Cardiac atrium fibroblast (primary cell): ENCODE measurements at places on chromosomes 1 and 21. TPM values are rescaled to one million over a fixed set of nuclear protein-coding genes. Genes with fewer than 3 reads are reported as not detected.

Gene C21orf58
- total RNA-seq, result 2.0 and 2.6 TPM in 2 replicates

Gene CITED4
- 7.2 and 14.9 TPM in 2 replicates for total RNA-seq

Gene ELAVL4
- total RNA-seq, result not detected in 2 replicates

Gene TAS1R3
- under 0.01 and 0.49 TPM in 2 replicates for total RNA-seq

Gene LCE1A
- not detected in 2 replicates for total RNA-seq

Gene ANKRD45
- not detected in 2 replicates for total RNA-seq

Gene PRAMEF18
- total RNA-seq, result not detected in 2 replicates

Gene CRYBG2
- not detected in 2 replicates for total RNA-seq

Gene KCNK1
- total RNA-seq, result 1.3 and 2.8 TPM in 2 replicates

Gene TTC39A
- total RNA-seq, result not detected in 2 replicates

Gene RASSF5
- total RNA-seq, result 1.1 and 6.8 TPM in 2 replicates

Gene PGLYRP4
- not detected in 2 replicates for total RNA-seq

Gene FALEC
- total RNA-seq, result not detected in 2 replicates

Gene FMN2
- 0.32 TPM in 1 of 2 replicates, not detected in the other for total RNA-seq

Gene TAF5L
- 11.7 and 15.2 TPM in 2 replicates for total RNA-seq

Gene SNIP1
- total RNA-seq, result 6.2 and 6.7 TPM in 2 replicates

Gene ZNF593OS
- not detected in 2 replicates for total RNA-seq

Gene S100A2
- total RNA-seq, result 0.16 TPM in 1 of 2 replicates, not detected in the other

Gene RGS4
- total RNA-seq, result 216 and 252 TPM in 2 replicates

Gene ZNF684
- 1.6 and 4.0 TPM in 2 replicates for total RNA-seq

Gene HAO2
- total RNA-seq, result not detected in 2 replicates

Gene HOOK1
- not detected in 2 replicates for total RNA-seq

Gene INPP5B
- total RNA-seq, result 15.6 and 15.9 TPM in 2 replicates

Gene UBAP2L
- total RNA-seq, result 76.2 and 78.2 TPM in 2 replicates

Gene LCE6A
- not detected in 2 replicates for total RNA-seq

Gene STX12
- total RNA-seq, result 61.6 and 68.4 TPM in 2 replicates

Gene PGBD5
- total RNA-seq, result under 0.01 TPM in 1 of 2 replicates, not detected in the other

Gene ICOSLG
- total RNA-seq, result 0.32 and 0.54 TPM in 2 replicates

Gene SPRR2A
- total RNA-seq, result not detected in 2 replicates

Gene NPPB
- total RNA-seq, result 3.2 and 6.5 TPM in 2 replicates

Gene LAX1
- not detected in 2 replicates for total RNA-seq

Gene NPR1
- 9.4 and 11.7 TPM in 2 replicates for total RNA-seq

Gene AMPD1
- not detected in 2 replicates for total RNA-seq

Gene KRTAP12-3
- not detected in 2 replicates for total RNA-seq

Gene CDA
- 1.6 TPM in 1 of 2 replicates, not detected in the other for total RNA-seq

Gene PPFIA4
- 10.2 and 24.6 TPM in 2 replicates for total RNA-seq

Gene CRP
- not detected in 2 replicates for total RNA-seq

Gene CLEC20A
- not detected in 2 replicates for total RNA-seq

Gene PGLYRP3
- total RNA-seq, result not detected in 2 replicates

Gene PTAFR
- 0.32 TPM in 1 of 2 replicates, not detected in the other for total RNA-seq

Gene CLCA4
- total RNA-seq, result not detected in 2 replicates

Gene LCE1C
- not detected in 2 replicates for total RNA-seq

Gene NFASC
- total RNA-seq, result 21.5 and 34.5 TPM in 2 replicates

Gene TOR1AIP1
- 47.5 and 58.2 TPM in 2 replicates for total RNA-seq

Gene FAM72A
- 0.81 and 7.4 TPM in 2 replicates for total RNA-seq

Gene DPT
- total RNA-seq, result 1.6 and 3.6 TPM in 2 replicates

Gene HRNR
- total RNA-seq, result not detected in 2 replicates

Gene SAMSN1
- total RNA-seq, result 0.54 TPM in 1 of 2 replicates, not detected in the other

Gene GSTM1
- not detected in 2 replicates for total RNA-seq

Gene PRDM16
- 0.81 and 4.2 TPM in 2 replicates for total RNA-seq
